ENCODE measurements at places on chromosomes 1 and 21. TPM values are rescaled to one million over a fixed set of nuclear protein-coding genes. Genes with fewer than 3 reads are reported as not detected.

GJB5 gene
- not detected for total RNA-seq

BGLAP gene
- total RNA-seq, result 0.57 TPM

A3GALT2 gene
- total RNA-seq, result not detected

RNU1-3 gene
- total RNA-seq, result under 0.01 TPM

MATN1 gene
- under 0.01 TPM for total RNA-seq

All from placental pericyte (primary cell).